DMS 273 treated with DMSO at 0.1 percent for 48 hours (cell line): ENCODE measurements at places on chromosomes 6 and 20.
A peak's percentile ranks its signal among the peaks of the same experiment; 100 is the strongest.

- no peak for DNase-seq
These were observed 8.4 kb upstream of the GABRR2 start for GRCh38 chr6:89323511-89323971.

DNA sequence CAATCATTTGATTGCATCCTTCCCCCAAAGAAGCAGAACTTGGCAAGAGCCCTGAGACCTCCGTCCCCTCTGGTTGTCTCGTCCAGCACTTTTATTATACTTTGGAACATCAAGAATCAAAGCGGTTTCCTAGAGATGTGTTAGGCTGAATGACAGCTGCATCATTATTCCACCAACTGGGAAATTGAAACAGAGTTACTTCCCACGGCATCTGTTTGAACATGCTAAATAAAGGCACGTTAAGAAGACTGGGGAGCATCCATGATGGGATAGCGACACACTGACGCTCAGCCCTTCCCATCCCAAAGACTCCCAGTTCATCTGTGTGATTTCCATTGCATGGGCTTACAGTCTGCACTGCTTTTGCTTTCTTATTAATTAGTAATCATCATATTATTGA, 147.8 kb downstream of the TBC1D7 start:
- DNase-seq = no peak

DNA sequence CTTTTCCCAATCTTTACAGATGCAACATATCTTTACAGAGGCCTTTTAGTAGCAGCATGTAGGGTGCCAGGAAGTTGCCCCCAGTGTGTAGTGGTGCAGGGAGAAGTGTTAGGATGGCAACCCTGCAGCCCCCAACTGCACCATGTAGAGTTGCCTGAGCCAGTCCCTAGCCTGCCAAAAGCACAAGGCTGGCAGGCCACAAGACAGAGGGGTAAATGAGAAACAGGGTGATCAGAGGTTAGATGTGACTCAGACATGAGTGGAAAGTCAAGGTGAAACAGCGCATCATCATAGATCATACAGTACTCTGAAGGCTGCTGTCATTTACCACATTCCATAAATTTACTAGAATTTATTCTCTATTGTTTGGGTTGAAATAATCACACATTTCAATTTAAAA, 467.5 kb downstream of the PRKN start:
- no peak for DNase-seq

DNA sequence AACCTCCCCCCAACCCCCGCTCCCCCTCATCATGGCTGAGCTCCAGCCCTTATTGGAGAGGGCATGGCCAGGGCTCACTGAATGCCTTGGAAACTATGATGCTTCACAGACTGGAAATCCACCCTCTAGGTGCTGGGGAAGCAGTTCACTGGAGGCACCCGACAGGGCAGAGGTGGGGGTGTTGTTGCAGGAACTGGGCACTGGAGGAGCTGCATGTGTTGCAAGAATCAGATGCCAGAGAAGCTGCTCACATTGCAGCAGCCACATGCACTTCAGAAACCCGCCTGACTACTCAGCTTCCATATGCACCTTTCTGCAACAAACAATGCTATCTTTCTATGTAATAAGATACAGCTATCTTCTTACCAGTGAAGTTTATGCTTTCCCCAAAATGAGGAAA, 7.9 kb upstream of the TBPL1 start:
- no peak for DNase-seq

- no peak for DNase-seq
These were observed 335.3 kb upstream of the DEFB115 start for GRCh38 chr20:30922129-30922528.

GRCh38 chr6:36592221-36592655, 1.9 kb upstream of the SRSF3 start:
- DNase-seq = no peak

GRCh38 chr6:118400582-118400981, 147.5 kb upstream of the PLN start:
- no peak for DNase-seq

DNA sequence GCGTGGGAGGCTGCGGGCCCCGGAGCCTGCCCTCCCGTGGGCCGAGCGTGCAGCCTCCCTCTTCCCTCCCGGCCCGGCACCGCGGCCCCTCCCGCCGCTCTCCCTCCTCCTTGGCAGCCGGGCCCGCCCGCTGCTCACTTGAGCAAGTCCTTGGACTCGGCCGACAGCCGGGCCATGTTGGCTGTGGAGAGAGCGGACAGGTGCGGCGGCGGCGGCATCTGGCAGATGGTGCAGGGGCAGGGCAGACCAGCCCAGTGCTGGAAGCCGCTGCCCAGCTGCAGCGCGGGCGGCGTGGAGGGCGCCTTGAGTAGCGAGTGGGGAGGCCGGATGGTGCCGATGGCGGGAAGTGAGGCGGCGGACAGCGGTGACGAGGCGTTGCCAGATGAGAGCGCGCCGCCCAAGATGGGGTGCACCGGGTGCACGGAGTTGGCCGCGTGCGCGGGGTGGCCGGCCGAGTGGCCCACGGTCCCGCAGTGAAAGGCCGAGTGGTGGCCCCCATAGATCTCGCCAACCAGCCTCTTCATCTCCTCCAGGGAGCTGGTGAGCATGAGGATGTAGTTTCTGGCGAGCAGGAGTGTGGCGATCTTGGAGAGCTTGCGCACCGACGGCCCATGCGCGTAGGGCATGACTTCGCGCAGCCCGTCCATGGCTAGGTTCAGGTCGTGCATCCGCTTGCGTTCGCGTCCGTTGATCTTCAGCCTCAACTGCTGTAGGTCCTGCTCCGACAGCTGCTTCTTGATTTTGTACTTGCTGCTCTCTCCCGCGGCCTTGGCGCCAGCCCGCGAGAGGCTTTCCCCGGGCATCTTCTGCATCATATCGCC, 766 bp downstream of the OLIG3 start:
- peak; percentile 83 for DNase-seq

DNA sequence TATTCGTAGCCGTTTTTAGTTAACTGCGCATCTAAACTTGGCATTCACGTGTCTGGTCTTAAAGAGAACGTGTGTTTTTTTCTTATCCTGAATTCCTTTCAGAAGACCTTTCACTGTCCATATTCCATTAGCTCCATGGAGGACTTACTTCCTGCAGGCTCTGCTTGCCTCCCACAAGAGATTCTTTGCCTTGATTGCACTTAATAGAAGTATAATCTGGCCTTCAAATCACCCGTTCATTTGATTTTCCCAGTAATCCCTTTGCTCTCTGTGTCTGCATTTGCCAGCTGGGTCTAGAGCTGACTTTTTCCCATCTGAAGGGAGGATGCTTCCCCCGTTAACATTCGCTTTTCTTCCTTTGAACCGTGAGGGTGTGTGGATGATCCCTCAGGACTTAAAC, 79.5 kb downstream of the RNF182 start:
- DNase-seq = no peak

- DNase-seq = no peak
These were observed 42.3 kb downstream of the FUT9 start for GRCh38 chr6:96058082-96058481.

DNA sequence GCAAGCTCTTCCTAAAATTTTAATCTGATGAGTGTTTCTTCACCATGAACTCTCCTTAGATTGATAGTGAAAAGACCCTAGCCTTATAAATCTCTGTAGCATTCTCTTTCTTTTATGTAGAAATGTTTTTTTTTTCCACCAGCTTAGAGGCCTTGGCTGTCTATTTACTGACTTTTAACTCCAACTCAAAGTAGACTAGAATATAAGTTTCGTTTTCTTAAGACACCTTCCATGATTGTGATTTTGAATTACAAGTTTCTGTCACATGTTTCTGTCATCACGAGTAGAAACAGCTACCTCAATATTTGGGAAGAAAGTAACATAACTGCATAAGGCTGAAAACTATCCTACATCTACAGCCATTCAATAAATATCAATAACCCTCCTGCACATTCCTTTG, 17.8 kb downstream of the ADGRF4 start:
- no peak for DNase-seq

GRCh38 chr6:35522151-35522550, 9.5 kb upstream of the TULP1 start:
- no peak for DNase-seq

GRCh38 chr20:38804682-38805501, 605 bp upstream of the PPP1R16B start:
- no peak for DNase-seq

DNA sequence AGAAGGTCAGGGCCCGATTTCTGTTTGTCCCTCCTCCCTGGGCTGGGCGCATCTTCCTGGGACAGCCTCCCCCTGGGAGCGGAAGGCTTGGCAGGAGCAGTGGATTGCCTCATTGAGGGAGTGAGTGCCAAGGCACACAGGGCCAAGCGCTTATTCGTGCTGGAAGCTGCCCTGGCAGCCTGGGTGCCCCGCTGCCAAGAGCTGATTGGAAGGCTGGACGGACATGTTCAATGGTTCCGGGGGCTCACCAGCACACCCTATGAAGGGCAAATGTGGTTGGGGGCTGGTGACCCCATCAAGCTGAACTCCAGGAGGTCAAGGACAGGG, 10.3 kb upstream of the ZNF831 start:
- no peak for DNase-seq

GRCh38 chr6:90065173-90065572, 170.9 kb downstream of the GJA10 start:
- DNase-seq = no peak

DNA sequence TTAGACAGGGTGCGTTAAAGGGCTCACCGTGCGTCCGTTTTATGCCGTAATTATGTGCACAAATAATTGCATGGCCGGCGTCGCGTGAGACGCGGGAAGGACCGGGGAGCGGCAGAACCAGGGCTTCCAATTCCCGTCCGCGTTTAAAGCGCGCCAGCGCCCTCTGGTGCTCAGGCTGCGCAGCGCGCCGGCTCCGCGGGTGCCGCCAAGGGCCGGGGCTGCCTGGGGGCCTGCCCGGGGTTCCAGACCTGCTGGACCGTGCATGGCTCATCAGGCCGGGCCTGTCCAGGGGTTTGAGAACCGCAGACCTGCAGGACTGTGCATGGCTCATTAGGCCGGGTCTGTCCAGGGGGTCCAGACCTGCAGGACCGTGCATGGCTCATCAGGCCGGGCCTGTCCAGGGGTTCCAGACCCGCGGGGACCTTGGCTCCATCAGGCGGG, 369.0 kb downstream of the THBS2 start:
- DNase-seq = no peak

- no peak for DNase-seq
These were observed 14.7 kb upstream of the CCDC167 start for GRCh38 chr6:37514321-37514771.

- DNase-seq = no peak
These were observed 25.3 kb downstream of the ACSS1 start for GRCh38 chr20:25032478-25033264.

DNA sequence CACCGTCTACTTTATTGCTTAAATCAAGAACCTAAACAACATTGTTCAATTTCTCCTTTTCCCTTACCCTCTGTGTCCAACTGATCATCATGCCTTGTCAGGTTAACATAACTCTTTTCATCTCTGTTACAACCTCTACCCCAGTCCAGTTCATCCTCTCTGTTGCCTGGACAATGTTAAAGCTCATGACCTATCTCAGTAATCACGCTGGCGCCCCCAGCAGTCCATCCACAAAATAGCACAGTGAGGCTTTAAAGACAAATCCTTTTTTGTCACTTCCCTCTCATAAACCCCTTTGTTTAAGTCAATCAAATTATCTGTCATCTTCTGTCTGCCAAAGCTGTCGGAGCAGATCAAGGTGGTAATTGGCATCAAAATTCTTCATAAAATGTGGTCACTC, 140.1 kb downstream of the QKI start:
- peak; percentile 21 for DNase-seq

GRCh38 chr6:111263837-111264236, 176.5 kb downstream of the SLC16A10 start:
- no peak for DNase-seq

DNA sequence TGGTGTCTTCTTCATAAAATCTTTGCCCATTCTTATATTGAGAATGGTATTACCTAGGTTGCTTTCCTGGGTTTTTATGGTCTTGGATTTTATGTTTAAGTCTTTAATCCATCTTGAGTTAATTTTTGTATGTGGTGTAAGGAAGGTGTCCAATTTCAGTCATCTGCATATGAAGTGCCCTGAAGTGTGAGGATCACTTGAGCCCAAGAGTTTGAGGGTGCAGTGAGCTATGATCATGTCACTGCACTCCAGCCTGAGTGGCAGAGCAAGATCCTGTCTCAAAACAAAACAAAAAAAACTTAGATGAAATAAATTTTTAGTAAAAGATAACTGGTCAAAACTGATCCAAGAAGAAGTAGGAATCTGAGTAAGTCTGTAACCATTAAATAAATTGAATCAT, 215.4 kb downstream of the TBC1D7 start:
- DNase-seq = no peak

GRCh38 chr6:6080975-6081374, 74.2 kb upstream of the NRN1 start:
- DNase-seq = no peak

GRCh38 chr20:24667689-24668383, 198.4 kb downstream of the SYNDIG1 start:
- DNase-seq = no peak

- DNase-seq = no peak
These were observed 36.6 kb downstream of the HBS1L start for GRCh38 chr6:135018052-135018451.

DNA sequence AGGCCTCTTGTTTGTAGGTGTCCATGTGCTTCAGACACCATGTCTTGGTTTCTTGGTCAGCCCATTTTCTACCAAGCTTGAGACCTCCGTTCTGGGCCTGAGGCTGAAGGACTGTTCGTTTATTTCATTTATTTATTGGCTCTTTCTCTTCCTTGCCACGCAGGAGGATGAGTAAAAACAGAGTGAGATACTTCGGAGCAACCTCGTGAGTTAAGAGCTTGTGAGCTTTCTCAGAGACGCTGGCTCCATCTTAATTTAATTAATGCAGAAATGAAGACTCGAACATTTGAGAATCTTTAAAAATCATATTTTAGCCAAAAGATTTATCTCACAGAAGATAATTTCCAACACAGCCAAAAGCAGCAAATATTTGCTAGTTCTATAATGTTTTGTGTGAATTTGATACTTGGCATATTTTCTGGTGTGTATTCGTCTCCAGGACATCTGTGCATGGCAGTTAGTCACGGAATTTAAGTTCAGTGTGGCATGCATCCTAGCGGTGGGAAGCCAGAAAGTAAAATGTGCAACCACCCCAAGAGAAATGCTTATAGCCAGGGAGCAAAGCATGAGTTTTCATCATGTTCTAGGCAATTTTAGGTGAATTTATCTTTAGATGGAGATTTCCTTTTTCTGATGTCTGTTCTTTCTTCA, 76.0 kb downstream of the THBS2 start:
- DNase-seq = no peak
